ENCODE measurements at places on chromosomes 12 and 14.
A peak's percentile ranks its signal among the peaks of the same experiment; 100 is the strongest.

DNA sequence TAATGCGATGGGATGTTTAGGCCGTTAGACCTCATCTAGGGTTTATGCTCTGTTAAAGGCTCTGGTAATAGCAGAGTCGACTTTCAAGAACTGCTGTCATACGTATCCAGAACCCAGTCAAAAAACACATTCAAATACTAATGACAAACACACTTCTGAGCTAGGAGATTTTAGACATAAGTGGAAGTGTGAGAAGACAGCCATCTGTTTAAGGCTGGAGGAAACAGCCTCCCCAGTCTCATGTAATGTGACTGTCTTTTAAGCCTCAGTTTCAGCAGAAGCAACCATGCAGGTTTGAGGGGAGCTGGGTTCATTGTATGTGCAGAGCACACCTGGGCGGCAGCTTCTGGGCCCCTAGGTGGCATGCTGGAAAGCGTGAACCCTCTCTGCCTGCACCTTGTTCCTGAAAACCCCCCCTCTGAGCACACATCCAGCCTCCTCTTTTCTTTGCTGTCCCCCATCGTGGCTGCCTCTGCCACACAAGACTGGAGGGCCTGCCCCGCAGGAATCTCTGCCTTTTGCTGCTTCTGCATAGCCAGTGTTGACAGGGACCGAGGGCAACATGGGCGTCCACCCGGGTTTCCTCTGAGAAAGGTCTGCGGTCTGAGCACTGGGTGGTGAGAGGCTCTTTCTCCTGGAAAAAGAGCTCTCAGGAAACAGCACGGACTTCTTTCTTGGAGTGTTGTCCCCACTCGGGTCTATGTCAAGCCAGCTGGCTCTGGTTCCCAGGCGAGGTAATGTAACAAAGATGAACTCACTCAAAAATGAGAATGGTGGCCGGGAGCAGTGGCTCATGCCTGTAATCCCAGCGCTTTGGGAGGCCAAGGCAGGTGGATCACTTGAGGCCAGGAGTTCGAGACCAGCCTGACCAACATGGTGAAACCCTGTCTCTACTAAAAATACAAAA is 11.6 kb downstream of the WNT5B start:
- DNase-seq, result no peak

GRCh38 chr12:25005376-25005775 is 56.5 kb upstream of the BCAT1 start:
- no peak for DNase-seq

DNA sequence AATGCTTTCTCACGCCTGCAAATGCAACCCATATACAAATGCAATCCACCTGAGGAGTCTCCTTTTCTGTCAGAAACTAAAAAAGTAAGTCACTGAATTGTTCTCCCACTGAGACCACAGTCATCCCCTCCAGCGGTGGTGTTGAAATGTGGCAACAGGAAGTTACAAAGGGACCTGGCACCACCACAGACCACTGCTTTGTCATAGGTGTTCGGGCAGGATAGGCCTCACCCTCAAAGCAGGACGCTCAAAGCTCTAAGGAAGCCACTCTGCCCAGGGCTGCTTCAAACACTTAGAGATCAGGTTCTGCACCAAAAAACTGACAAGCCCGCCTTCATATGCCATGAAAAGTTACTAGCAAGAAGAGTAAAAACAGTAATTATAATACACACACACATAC is 11.3 kb downstream of the PHLDA1 start:
- DNase-seq, result no peak

- no peak for DNase-seq
Observed at GRCh38 chr14:70773182-70773862, 36.0 kb downstream of the MAP3K9 start.

- DNase-seq, result no peak
Observed at GRCh38 chr12:2282318-2282717, 229.5 kb downstream of the CACNA1C start.

- no peak for DNase-seq
Observed at GRCh38 chr14:68627868-68628604, 164.8 kb downstream of the ZFP36L1 start.

DNA sequence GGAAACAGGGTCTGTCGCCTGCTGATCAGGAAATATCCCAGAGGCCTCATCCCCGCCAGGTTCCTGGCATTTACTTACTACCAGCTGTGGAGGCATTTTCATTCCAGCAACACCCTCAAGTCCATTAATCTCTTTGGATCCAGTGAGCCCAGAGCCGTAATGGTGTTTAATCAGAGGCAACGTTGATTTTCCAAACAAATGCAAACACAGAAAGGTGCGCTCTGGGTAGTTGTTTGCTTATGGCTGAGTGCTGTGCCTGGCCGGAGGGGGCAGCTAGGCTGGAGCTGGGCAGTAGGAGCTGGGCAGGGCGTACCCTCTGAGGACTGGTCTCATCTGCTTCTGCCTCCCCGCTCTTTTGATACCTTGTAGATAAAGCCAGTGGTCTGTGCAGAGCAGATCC is 110.6 kb downstream of the ADCK1 start:
- no peak for DNase-seq

DNA sequence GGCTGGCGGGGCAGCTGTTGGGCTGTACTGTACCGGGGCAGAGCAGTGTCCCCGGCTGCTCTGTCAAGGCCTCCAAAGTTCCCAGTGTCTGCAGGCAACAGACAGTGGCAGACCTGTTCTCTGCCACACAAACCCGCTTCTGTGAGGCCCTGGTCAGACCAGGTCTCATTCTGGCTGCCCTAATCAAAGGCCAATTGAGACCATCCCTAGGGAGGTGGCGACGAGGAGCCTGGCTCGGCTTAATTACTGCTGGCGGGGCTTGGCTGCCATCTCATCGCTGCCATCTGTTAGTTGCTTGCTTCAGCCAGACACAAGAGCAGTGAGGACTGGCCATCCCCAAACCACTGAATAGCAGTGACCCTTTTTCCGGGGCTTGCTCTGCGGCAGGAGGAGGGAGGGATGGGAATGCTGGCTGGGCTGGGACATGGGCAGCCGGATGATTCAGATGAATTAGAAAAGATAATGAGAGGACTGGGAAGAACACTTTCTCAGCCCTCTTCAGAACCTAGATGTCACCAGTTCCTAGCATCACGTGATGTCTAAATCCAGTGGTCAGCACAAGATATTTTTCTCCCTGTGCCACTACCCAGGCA is 24.5 kb downstream of the ERG28 start:
- peak; percentile 81 for DNase-seq

- no peak for DNase-seq
Observed at GRCh38 chr14:78302841-78303240, 132.7 kb downstream of the NRXN3 start.

- DNase-seq, result no peak
Observed at GRCh38 chr12:48119834-48120195, 651 bp downstream of the PFKM start.

DNA sequence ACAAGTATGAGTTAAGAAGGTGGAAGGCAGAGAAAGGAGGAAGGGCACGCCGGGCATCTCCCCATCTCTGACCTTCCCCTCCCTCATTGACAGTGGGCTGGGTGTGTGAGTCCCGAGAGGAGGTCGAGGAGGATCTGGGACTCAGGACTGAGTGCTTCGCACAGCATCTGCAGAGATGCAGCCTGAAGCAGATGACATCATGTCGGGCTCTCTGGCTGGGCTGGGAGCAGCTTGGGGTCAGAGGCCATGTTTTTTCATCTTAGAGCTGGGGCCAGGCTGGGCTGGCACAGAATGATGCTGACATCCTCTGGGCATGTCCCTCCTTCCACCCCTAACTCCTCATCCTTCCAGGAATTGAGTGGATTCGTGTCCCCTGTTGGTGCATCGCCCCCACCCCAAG is 43.5 kb downstream of the CMKLR1 start:
- no peak for DNase-seq

- DNase-seq, result no peak
Observed at GRCh38 chr14:52996493-52996892, 45.6 kb upstream of the FERMT2 start.

- no peak for DNase-seq
Observed at GRCh38 chr14:95126906-95127530, 30.3 kb downstream of the DICER1 start.

- no peak for DNase-seq
Observed at GRCh38 chr12:117774941-117775775, 193.6 kb downstream of the KSR2 start.

DNA sequence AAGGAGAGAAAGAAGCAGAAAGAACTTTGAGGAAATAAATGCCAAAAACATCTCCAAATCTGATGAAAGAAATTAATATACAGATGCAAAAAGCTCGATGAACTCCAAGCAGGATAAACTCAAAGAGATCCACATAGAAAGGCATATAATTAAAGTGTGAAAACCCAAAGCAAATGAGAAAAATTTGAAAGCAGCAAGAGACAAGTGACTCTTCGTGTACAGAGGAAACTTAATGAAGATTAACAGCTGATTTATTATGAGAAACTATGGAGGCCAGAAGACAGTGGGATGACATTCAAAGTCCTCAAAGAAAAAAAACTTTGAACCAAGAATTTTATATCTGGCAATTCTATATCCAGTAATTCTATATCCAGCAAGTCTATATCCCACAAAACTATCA is 163.0 kb upstream of the TMCC3 start:
- DNase-seq, result peak; percentile 15

DNA sequence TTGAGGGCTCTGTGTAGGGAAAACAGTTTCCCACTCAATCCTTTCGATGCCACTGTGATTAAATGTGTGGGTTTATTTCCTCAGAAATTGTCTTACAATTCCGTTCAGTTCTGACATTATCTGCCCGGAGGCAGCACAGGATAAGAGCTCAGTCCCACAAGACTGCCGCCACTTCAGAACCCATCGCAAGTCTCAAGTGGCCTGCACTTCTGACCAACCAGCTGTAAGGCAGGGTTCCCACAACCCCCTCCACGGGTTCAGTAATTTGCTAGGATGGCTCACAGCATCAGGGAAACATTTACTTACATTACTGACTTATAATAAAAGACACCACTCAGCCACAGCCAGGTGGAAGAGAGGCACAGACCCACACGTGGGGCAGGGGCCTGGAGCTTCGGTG is 17.2 kb downstream of the BDKRB2 start:
- no peak for DNase-seq

GRCh38 chr14:32980178-32980901 is 41.7 kb downstream of the NPAS3 start:
- DNase-seq, result no peak

- no peak for DNase-seq
Observed at GRCh38 chr14:70771781-70772212, 37.5 kb downstream of the MAP3K9 start.

- DNase-seq, result no peak
Observed at GRCh38 chr14:94403312-94403932, 15.0 kb upstream of the SERPINA1 start.

- DNase-seq, result peak; percentile 94
Observed at GRCh38 chr12:124673801-124674617, 106.6 kb upstream of the NCOR2 start.

- no peak for DNase-seq
Observed at GRCh38 chr14:33834466-33835260, 116.2 kb downstream of the EGLN3 start.

- no peak for DNase-seq
Observed at GRCh38 chr14:73740618-73741326, 26.6 kb upstream of the PNMA1 start.

GRCh38 chr14:75331471-75331870 is 52.8 kb downstream of the FOS start:
- DNase-seq, result no peak

GRCh38 chr14:72610831-72611200 is 283.1 kb downstream of the DPF3 start:
- DNase-seq, result no peak

DNA sequence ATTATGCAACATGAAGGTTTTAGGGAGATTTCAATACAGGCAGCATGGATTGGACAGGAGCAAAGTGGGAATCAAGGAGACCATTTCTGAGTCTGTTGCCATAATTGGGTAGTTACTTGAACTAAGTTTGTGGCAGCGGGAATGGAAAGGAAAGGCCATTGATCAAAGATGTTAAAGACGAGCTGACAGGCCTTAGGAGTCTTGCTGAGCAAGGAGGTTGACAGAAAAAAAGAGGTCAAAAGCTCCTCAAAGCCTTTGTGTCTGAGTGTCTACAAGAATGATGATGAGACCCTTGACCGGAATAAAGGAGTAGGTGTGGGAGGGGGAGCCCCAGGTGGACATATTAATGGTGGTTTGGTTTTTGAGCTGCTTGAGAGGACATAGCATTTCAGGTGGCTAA is 9.4 kb downstream of the PLEKHA5 start:
- no peak for DNase-seq

GRCh38 chr12:101209319-101210302 is at the start of gene SLC5A8:
Gene SLC5A8 (minus strand): TSS chr12:101210238. CDS start chr12:101209848, 390 bp downstream.
- no peak for DNase-seq

GRCh38 chr12:116416166-116416565 is 138.7 kb upstream of the MED13L start:
- no peak for DNase-seq

- DNase-seq, result no peak
Observed at GRCh38 chr12:47110011-47110541, 30.3 kb upstream of the AMIGO2 start.

- no peak for DNase-seq
Observed at GRCh38 chr12:65529106-65529505, 250.6 kb downstream of the MSRB3 start.

- DNase-seq, result no peak
Observed at GRCh38 chr12:107651571-107652449, 33.8 kb upstream of the PWP1 start.

- no peak for DNase-seq
Observed at GRCh38 chr12:17357396-17357795, 732.6 kb downstream of the RERGL start.

DNA sequence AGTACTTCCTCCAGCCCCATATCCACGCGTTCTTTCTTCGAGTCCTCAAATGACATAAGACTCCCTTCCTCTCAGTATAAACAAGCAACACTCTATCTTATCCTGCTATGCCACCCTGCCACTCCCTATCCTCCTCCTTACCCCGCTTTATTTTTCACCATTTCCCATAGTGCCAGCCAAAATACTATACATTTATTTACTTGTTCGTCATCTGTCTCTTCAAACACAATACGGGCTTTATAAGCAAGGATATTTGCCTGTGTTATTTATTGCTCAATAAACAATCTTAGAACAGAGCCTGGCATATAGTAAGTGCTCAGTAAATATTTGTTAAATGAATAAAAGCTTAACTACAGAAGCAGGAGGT is 444.9 kb downstream of the EGLN3 start:
- no peak for DNase-seq

DNA sequence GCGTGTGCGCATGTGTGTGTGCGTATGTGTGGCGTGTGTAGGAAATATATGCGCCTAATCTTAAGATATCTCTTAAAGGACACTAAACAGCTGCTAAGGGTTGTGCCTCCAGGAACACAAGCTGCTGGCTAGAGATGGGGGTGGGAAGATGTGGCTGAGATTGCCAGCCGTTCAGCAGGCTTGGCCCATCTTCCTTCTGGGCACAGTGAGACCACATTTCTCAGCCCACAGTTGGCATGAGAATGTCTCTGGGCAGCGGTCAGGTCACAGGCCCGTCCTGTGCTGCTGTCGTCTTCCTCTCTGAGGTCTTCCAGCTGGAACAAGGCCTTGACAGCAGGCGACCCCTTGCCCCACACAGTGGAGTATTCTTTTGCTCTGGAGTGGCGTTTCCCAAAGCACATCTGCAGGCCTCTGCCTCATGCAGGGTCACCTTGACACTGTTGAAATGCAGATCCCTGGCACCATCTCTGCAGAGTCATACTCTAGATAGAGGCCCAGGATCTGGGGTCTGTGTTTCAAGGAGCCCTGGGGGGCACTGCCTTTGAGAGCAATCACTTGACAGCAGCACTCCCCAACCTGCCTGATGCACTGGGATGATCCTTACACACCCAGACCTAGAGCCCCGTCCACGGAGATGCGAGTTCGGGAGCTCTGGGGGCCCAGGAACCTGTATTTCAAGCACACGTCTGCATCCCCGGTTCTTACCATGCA is 335.5 kb upstream of the SFSWAP start:
- no peak for DNase-seq

GRCh38 chr14:47392326-47392725 is 283.1 kb downstream of the MDGA2 start:
- DNase-seq, result no peak

GRCh38 chr12:109529691-109530640 is 43.3 kb downstream of the MMAB start:
- DNase-seq, result peak; percentile 30

All from NCI-H1694 treated with DMSO at 0.1 percent for 48 hours (cell line).